ENCODE measurements at places on chromosomes 6 and 20. TPM values are rescaled to one million over a fixed set of nuclear protein-coding genes. Genes with fewer than 3 reads are reported as not detected.

GRCh38 chr6:35397806-35398418, 54.2 kb upstream of the FANCE start:
- H3K27ac ChIP-seq: peak overlapping the region; percentile 22
- H3K27me3 ChIP-seq: no peaks in the 10 kb centered on the region
- no peak for DNase-seq

- no peaks in the 10 kb centered on the region for H3K36me3 ChIP-seq
- H3K27ac ChIP-seq: no peak overlapping the region
- H3K4me1 ChIP-seq: no peaks in the 10 kb centered on the region
- H3K27me3 ChIP-seq: no peaks in the 10 kb centered on the region
Measured at GRCh38 chr6:62808565-62809293, 402.5 kb upstream of the FKBP1C start.

Gene TJAP1
- total RNA-seq: 40.7 TPM

DNA sequence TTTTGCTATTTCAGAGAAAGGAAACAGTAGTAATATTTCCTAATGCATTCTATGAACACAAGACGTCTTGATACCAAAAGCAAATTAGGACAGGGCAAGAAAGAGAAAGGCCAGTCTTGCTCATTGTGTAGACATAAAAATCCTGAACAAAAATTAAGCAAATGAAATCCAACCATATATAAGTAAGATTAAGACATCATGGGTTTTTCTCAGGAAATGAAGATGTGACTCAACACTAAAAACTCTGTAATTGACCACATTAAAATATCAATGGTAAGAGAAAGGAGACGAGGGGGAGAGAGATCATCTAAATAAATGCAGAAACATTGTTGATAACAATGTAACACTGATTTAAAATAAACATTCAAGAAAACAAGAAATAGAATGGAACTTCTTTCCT, 205.4 kb downstream of the SOD2 start:
- no peak overlapping the region for H3K27ac ChIP-seq
- H3K27me3 ChIP-seq: peaks cover 4% of the 10 kb centered on the region
- H3K4me1 ChIP-seq: no peaks in the 10 kb centered on the region
- no peaks in the 10 kb centered on the region for H3K36me3 ChIP-seq

- no peaks in the 10 kb centered on the region for H3K36me3 ChIP-seq
- DNase-seq: no peak
- H3K27me3 ChIP-seq: peaks cover 19% of the 10 kb centered on the region
- no peak overlapping the region for H3K27ac ChIP-seq
- H3K4me1 ChIP-seq: no peaks in the 10 kb centered on the region
Measured at GRCh38 chr20:21064924-21065323, 41.2 kb downstream of the LINC00237 start.

DNA sequence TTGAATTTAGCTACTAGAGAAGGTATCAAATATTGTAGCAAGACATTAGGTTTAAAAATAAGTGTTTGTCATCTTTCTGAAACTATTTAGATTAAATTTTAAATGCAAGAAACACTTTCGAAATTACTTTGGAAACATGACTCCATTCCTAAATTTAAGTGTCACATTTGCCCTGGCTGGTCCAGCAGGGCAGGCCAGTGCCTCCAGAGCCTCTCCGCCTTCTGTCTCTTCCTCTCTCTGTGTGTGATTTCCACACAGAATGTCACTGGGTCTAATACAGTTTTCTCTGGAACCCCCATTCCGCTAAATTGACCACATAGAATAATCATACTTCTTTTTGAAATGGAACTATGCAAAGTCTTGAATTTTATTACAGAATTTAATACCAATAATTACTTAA, 111.5 kb downstream of the SOBP start:
- no peak for DNase-seq
- peaks cover 38% of the 10 kb centered on the region for H3K27me3 ChIP-seq
- H3K27ac ChIP-seq: no peak overlapping the region

DNA sequence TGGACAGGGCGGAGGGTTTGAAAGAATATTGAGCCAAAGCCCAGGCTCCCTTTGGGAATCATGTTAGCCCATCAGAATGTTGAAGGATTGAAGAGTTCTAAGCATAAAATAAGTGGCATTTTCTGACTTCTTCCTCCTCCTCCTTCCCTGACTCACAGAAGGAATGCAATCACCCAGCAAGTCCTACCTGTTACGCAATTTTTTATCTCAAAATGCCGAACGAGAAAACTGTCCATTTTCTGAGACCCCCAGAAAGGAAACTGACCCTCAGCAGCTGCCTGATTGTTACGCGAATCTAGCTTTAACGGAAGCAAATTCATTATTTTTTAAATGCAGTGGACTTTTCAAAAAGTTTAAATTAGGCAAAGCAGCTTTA, 4.7 kb upstream of the DNAJC5 start:
- H3K27ac ChIP-seq: no peak overlapping the region
- no peak for DNase-seq
- H3K4me1 ChIP-seq: peaks cover 4% of the 10 kb centered on the region
- peaks cover 31% of the 10 kb centered on the region for H3K36me3 ChIP-seq
- H3K4me3 ChIP-seq: no peak overlapping the region

Gene PRL
- total RNA-seq: not detected

Gene SEC23B
- 108 TPM for total RNA-seq

Gene TLDC2
- not detected for total RNA-seq

Gene C6orf163
- total RNA-seq: 1.9 TPM

DNA sequence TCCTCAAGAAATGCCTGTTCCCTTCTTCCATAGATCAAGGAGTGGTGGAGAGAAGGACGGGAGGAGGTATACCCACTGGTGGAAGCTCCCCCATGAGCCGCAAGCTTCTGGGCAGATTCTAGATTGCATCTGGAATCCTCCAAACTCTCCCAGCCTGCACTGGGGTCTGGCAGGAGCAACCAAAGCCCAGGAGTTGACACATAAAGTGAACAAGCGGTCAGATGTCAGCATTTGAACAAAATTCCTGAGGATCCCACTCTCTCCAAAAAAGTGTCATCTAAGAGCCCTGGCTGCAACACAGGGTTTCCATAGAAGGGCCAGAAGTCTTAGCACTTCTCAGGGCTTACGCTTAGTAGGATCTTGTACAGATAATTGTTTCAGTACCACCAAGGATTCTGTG, 88.2 kb downstream of the KCNB1 start:
- DNase-seq: no peak
- H3K36me3 ChIP-seq: no peaks in the 10 kb centered on the region
- no peak overlapping the region for H3K27ac ChIP-seq
- peaks cover 15% of the 10 kb centered on the region for H3K27me3 ChIP-seq
- H3K4me1 ChIP-seq: no peaks in the 10 kb centered on the region

Gene TUBB2B
- 0.12 TPM for total RNA-seq

DNA sequence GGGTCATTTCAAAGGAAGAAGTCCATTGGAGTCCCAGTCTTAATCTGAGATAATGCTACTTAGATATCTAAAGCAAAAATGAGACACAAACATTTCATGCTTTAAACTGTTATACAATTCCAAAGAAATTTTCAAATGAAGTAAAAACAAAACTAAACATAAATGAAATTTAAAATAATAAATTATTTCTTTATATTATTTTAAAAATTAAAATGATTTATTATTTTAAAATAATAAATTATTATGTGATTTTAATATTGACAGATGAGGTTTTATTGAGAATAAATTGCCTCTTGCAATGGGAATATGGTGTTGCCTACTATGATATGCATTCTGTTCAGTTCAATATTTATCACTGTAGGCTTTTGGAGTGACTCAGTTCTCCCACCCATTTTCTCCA, 93.7 kb upstream of the BACH2 start:
- no peak overlapping the region for H3K27ac ChIP-seq
- H3K36me3 ChIP-seq: no peaks in the 10 kb centered on the region
- H3K27me3 ChIP-seq: no peaks in the 10 kb centered on the region
- peaks cover 43% of the 10 kb centered on the region for H3K4me1 ChIP-seq
- H3K4me3 ChIP-seq: no peak overlapping the region

Gene SCGN
- total RNA-seq: not detected
